ENCODE measurements at places on chromosomes 1 and 21. TPM values are rescaled to one million over a fixed set of nuclear protein-coding genes. Genes with fewer than 3 reads are reported as not detected.

DNA sequence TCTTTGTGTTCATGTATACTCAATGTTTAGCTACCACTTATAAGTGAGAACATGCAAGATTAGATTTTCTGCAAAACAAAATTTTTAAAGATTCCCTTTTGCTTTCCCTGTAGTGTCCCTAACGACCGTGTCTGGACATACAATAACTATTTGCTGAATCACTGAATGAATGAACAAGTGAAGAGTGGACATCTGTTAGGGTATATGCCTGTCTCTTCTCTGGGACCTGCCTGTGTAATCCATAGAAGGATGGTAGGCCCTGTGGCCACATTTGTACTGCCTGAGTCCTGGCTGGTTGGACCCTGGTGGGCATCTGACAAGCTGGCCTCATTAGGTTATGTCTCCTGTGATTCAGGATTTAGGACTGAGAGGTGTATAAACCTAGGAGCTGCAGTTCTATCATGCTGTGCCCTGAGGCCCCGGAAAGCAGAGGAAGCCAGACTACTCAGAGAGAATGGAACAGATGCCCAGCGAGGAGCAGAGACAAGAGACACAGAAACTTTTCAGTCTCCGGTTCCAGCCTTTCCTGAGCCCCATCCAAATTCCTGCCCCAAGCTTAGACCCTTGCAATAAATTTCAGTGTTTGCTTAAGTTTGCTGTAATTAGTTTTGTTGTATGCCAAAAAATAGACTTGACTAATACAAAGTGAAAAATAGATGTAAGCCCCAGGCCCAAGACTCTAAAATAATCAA is 7.5 kb upstream of the NCF2 start:
- no peaks in the 10 kb centered on the region for H3K27me3 ChIP-seq
- H3K4me3 ChIP-seq, result no peak overlapping the region
- H3K36me3 ChIP-seq, result no peaks in the 10 kb centered on the region
- peaks cover 16% of the 10 kb centered on the region for H3K4me1 ChIP-seq
- no peak overlapping the region for H3K27ac ChIP-seq

GRCh38 chr1:89633800-89634625 is 1.1 kb downstream of the LRRC8C start:
- peak; percentile 58 for DNase-seq
- H3K4me3 ChIP-seq, result peak overlapping the region; percentile 91
- H3K27me3 ChIP-seq, result no peaks in the 10 kb centered on the region
- H3K4me1 ChIP-seq, result peaks cover 63% of the 10 kb centered on the region
- peaks cover 11% of the 10 kb centered on the region for H3K36me3 ChIP-seq
- peak overlapping the region; percentile 93 for H3K27ac ChIP-seq

- H3K4me3 ChIP-seq, result no peak overlapping the region
- H3K27ac ChIP-seq, result no peak overlapping the region
- no peaks in the 10 kb centered on the region for H3K27me3 ChIP-seq
- H3K36me3 ChIP-seq, result no peaks in the 10 kb centered on the region
Observed at GRCh38 chr1:68558321-68559026, 61.6 kb upstream of the DEPDC1 start.

GRCh38 chr21:43950936-43951335 is 61.2 kb upstream of the TRAPPC10 start:
- H3K36me3 ChIP-seq, result peaks cover 31% of the 10 kb centered on the region
- no peaks in the 10 kb centered on the region for H3K27me3 ChIP-seq
- H3K4me3 ChIP-seq, result no peak overlapping the region
- H3K4me1 ChIP-seq, result peaks cover 16% of the 10 kb centered on the region

The LIN28A gene
- not detected for total RNA-seq

The ADCY10 gene
- total RNA-seq, result 0.24 TPM

The LAMB3 gene
- 13.0 TPM for total RNA-seq

The GIPC2 gene
- 0.31 TPM for total RNA-seq

The RCOR3 gene
- total RNA-seq, result 28.9 TPM

The FAM72D gene
- 38.3 TPM for total RNA-seq

Data from activated naive CD4-positive, alpha-beta T cell treated with anti-CD3 and anti-CD28 coated beads for 36 hours (primary cell).